ENCODE measurements at places on chromosomes 5 and 9. TPM values are rescaled to one million over a fixed set of nuclear protein-coding genes. Genes with fewer than 3 reads are reported as not detected.

The PWWP2A gene
- total RNA-seq, result 22.7 TPM

The OGN gene
- total RNA-seq, result not detected

The IL13 gene
- total RNA-seq, result 830 TPM

The PCDHGA1 gene
- 0.09 TPM for total RNA-seq

DNA sequence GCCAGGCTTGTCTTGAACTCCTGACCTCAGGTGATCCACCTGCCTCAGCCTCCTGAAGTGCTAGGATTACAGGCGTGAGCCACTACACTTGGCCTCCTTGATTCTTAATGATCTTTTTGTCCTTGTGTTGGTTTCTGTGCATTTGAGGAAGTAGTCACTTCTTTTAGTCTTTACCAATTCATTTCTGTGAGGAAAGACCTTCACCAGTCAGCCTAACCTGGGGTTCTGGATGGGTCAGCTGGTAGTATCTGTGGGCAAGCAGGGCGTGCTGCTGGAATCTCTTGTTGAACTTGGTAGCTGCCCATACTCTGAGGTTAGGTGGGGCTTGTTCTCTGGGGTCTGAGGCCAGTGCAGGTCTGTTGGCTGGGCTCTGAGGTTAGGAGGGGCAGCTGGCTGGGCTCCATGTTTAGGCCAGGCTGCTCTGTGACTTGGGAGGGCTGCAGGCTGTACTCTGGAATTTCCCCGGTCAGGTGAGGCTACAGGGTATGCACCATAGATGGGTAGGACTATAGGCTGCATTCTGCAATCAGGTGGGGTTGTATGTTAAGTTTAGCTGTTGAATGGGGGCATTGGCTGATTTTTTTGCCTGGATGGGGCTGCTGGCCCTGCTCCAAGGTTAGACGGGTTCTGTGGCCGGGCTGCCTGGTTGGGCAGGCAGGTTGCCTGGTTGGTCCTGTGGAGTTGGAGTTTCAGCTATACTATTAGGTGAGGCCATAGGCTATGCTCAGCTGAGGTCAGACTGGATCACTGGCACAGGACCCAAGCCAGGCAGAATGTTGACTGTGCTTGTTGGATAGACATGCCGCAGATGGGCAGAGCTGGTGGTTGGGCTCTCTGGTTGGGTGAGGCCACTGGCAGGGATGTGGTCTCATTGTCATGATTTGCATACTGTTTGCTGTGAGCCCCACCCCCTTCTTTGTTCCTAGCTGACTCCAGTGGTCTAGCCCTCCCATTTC lies 19.2 kb downstream of the UBAP1 start:
- no peak for DNase-seq
- no peak overlapping the region for H3K27ac ChIP-seq
- H3K36me3 ChIP-seq, result peaks cover 37% of the 10 kb centered on the region

DNA sequence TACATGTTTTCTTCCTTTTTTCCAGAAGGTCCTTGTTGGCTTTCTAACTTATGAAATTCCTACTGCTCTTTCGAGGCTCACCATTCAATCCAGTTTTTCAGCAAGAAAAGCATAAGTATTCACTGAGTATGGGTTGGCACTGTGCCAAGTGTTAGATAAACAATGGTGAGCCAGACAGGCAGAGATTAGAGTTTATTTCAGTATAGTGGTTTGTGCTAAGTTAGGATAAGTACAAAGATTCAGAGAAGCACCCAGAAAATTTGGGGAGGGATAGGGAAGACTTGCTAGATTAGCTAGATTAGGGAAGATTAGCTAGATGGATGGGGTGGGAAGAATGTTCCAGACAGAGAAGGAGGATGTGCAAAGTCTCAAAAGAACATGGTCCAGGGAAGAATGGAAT lies 122.9 kb downstream of the OXCT1 start:
- no peaks in the 10 kb centered on the region for H3K27me3 ChIP-seq
- H3K27ac ChIP-seq, result no peak overlapping the region
- no peak overlapping the region for H3K4me3 ChIP-seq
- no peak for DNase-seq
- peaks cover 23% of the 10 kb centered on the region for H3K4me1 ChIP-seq

- peak; percentile 26 for DNase-seq
- H3K4me1 ChIP-seq, result no peaks in the 10 kb centered on the region
- H3K27me3 ChIP-seq, result no peaks in the 10 kb centered on the region
- no peak overlapping the region for H3K27ac ChIP-seq
These were observed 13.1 kb downstream of the PSD2 start for GRCh38 chr5:139808481-139809330.

DNA sequence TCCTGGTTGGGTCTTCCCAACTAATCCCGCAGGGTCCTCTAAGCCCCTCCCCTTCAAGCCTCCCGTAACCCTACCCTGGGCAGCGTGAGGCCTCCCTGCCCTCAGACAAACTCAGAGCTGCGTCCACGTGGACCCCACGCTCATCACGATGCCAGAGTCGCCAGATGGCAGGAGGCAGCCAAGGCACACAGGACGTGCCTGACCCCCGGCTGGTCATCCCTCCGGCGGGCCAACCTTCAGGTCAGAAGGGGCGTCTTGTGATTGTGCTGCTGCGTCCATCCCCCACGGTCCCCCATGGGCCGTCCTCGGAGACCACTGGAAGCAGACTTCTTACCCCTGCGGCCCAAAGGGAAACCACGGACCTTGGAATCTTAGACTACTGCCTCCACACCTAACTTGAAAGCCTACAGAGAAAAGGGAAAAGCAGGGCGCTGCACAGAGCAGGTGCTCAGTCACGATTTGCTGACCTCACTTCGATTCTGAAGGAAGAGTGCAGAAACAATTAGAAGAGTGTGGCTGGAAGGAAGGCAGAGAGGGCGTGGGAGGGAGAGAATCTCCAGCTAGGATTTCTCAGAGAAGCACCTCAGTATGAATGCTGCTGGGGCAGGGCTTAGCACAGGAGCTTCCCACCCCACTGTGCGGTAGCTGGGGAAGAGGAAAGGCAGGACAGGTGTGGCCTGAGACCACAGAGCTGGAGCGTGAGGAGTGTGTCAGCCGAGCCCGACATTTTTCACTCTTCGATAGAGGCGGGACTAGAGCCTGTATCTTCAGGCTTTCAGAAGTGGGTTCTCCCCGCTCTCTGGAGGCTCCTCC lies 174.8 kb downstream of the ERCC6L2 start:
- H3K27ac ChIP-seq, result no peak overlapping the region
- no peaks in the 10 kb centered on the region for H3K27me3 ChIP-seq
- no peak for DNase-seq
- no peaks in the 10 kb centered on the region for H3K36me3 ChIP-seq

- no peaks in the 10 kb centered on the region for H3K36me3 ChIP-seq
- no peaks in the 10 kb centered on the region for H3K4me1 ChIP-seq
- no peak overlapping the region for H3K4me3 ChIP-seq
- no peak overlapping the region for H3K27ac ChIP-seq
- no peaks in the 10 kb centered on the region for H3K27me3 ChIP-seq
These were observed 169.5 kb upstream of the HAPLN1 start for GRCh38 chr5:83889971-83890745.

DNA sequence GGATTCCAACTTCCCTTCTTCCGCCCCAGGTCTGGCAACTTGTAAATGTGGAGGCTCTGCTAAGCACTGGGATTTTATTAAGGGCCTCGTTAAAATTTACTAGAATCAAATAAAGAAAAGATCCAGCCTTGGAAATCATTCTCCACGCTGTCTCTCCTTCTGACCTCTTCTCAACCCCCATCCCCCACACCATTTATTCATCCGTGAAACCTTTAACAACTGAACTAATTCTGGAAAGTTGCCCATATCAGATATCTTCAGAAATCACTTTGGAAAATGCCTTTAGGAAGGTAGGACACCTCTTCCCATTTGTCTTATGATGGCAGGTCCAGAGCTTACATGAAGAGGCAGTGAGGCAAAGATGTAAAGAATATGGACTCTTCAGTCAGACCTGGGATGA lies 288.5 kb downstream of the SLIT3 start:
- no peaks in the 10 kb centered on the region for H3K4me1 ChIP-seq
- H3K27me3 ChIP-seq, result peaks cover 14% of the 10 kb centered on the region
- H3K36me3 ChIP-seq, result no peaks in the 10 kb centered on the region
- no peak overlapping the region for H3K4me3 ChIP-seq
- no peak for DNase-seq

DNA sequence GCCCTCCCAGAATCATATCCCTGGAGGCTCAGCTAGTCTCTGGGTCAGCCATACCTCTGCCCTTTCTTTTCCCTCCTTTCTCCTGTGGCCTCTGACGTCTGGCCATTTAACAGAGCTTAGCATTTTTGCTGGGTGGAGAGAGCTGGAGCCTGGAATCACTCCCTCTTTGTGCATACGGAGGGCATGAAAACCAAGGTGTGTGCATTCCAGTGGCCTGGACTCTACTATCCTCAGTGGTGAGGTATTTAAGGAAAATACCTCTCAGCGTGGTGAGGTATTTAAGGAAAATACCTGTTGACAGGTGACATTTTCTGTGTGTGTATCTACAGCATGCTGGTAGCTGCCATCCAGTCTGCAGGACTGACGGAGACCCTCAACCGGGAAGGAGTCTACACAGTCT lies 27.5 kb downstream of the TGFBI start:
- H3K36me3 ChIP-seq, result no peaks in the 10 kb centered on the region
- no peak for DNase-seq
- no peak overlapping the region for H3K4me3 ChIP-seq
- no peak overlapping the region for H3K27ac ChIP-seq
- H3K27me3 ChIP-seq, result peaks cover 2% of the 10 kb centered on the region
- H3K4me1 ChIP-seq, result no peaks in the 10 kb centered on the region

DNA sequence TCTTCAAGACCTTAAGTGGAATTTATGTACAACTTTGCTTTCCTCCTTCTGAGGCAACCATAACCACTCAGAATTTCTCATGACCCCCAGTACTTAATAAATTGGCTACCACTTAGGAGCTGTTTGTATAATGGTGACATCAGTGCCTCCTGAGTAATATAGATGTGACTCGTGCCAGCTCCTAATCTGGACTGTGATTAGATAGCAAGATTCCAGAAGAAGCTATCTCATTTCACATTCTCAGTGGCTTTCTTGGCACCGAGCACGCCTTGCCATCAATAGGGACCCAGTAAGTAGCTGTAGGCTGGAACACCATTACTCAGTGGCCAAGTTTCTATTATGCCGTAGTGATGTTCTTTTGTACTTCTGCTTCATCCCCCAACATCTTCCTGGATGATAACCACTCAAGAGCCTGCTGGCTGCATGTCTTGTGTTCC lies 228.8 kb downstream of the CD180 start:
- no peaks in the 10 kb centered on the region for H3K36me3 ChIP-seq
- DNase-seq, result no peak
- peaks cover 5% of the 10 kb centered on the region for H3K27me3 ChIP-seq
- no peak overlapping the region for H3K27ac ChIP-seq
- H3K4me3 ChIP-seq, result no peak overlapping the region
